ENCODE measurements at places on chromosomes 7 and 10.

GRCh38 chr10:7045891-7046599, 364.8 kb downstream of the SFMBT2 start:
- peak; percentile 70 for DNase-seq

DNA sequence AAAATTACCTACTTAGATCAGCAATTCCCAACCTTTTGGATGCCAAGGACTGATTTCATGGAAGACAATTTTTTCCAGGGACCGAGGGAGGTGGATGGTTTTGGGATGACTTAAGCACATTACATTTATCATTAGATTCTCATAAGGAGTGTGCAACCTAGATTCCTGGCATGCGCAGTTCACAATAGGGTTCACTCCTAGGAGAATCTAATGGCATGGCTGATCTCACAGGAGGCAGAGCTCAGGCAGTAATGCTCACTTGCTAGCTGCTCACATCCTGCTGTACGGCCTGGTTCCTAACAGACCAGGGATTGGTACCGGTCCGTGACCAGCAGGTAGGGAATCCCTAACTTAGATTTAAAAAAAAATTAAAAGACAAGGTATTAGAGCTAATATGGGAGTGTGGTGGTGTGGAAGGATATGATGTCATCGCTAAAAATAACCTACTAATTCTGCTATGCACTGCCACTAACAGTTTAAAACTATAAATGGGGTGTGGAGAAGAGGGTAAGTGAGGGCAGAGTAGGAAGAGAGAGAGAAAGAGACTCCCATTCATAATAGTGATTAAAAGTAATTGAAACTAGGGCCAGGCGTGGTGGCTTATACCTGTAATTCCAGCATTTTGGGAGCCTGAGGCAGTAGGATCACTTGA, 282.7 kb downstream of the BAMBI start:
- DNase-seq = no peak

DNA sequence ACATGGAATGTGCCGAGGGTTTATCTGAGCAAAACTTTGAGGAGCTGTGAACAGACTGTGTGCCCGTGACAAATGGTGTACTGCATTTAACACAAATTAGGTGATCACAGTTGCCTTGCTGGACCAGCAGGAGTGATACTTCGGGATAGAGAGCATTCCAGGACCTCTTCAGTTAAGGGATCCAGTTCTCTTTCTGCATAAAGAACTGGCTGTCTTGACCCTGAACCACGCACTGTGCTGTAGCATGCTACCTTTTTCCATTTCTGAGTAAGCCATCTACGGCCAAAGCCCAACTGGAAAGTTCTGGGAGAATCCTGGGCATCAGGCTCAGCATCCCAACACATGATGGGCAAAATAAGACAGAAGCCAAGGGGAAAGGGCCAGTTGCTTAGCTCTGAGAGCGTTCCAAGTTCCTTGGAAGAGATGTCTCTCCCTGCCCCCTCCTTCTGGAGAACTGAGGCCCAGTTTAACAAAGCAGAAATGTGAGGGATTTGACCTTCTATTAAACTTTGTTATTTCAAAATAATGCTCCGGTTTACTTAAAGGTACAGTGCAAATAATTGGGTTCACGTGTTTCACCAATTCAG, 37.9 kb upstream of the ADD3 start:
- no peak for DNase-seq

DNA sequence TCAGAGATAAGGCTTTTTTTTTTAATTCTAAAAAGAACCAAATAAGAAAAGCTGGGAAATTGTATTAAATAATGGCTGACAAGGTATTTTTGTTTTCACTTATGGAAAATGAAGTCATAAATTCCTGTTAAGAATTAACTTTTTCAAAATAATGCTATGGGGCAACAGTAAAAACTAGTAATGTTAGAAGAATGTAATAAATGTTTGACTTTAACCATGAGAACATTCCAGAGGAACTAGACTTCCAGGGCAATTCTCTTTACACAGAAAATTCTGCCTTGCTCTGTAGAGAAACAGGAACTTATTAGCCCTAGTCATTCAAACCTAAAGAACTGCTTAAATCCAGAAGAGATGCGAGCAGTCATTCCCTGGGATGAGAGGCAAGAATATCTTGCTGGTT, 571.1 kb downstream of the IPMK start:
- no peak for DNase-seq

DNA sequence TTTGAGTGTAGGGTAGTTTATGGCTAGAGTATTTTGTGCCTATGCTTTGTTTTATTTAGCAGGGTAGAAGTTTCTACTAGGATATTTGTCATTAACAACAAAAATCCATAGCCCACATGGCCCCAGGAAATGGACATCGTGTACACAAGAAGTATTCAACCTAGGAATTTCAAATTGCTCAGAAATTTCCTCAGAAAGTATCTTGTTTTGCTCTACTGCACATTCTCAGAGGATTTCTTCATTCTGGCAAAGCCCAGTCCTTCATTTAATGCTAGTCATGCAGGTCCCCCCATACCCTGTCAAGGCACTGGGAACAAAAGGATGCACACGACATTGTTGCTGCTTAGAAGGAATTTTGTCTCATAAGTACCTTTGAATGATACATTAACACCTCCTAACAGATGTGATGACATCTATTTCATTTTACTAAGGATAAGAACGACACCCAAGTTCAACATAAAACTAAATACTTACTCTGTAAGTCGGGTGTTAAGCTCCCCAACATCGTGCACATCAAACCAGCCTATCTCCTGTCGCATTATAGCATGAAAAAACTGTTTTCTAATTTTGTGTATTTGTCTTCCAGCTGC, 34.3 kb downstream of the ABCB1 start:
- no peak for DNase-seq
